NCI-H1436 treated with DMSO at 0.1 percent for 48 hours (cell line): ENCODE measurements at places on chromosomes 6 and 20.

- DNase-seq: no peak
These were observed 18.0 kb downstream of the AIG1 start for GRCh38 chr6:143078468-143079324.

DNA sequence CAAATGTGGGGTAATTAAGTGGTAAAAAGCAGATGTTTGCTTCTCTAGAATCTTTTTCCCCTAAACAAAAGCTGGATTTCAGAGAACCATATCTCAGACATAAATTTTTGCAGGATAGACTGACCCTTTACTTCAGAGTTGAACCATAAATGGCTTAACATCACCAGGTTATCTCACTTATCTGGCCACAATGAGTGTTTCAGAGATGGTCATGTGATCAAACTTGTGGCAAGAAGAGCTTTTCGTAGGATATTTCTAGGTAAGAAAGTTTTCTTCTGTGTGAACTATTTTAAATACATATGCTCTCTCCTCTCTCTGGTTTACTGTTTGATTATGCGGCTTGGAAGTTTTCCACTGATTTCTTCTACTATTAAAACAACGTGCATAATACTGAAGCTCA is 270.2 kb upstream of the TFAP2D start:
- DNase-seq: no peak

GRCh38 chr20:17992224-17992637 is 23.4 kb downstream of the MGME1 start:
- no peak for DNase-seq

DNA sequence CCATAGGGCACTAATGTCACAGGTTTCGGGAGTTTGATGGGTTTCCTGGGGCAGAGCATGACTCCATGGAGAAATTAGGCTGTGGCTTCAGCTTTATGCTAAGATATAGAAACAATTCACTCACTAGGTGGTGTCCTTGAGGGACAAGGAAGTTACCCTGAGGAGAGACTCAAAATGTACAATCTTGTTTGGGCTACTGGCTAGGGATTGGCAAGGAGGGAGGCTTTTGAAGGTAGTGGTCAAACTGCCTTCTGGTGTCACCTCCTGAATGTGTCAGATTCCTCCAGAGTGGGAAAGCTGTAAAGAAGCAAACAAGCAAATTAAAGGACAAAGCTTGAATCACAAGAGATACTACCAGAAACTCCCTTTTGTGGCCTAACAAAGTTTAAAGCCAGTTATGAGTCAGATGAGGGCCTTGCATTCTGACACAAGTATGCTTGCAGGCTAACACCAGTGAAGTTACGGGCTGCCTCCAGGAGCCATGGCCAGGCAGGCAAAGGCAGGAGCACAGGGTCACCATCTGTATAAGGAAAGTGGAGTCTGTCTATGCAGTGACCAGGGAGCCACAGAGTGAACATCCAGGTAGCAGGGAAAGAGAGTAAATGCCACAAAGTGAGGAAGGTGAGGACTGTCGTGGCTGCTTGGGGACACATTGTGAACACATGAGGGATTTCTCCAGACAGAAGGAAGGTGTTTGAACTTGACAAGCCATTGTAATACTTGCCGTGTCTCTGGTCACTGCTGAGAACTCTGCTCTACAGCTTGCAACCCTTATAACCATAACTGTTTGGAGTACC is 107.7 kb upstream of the DTNBP1 start:
- DNase-seq: no peak

DNA sequence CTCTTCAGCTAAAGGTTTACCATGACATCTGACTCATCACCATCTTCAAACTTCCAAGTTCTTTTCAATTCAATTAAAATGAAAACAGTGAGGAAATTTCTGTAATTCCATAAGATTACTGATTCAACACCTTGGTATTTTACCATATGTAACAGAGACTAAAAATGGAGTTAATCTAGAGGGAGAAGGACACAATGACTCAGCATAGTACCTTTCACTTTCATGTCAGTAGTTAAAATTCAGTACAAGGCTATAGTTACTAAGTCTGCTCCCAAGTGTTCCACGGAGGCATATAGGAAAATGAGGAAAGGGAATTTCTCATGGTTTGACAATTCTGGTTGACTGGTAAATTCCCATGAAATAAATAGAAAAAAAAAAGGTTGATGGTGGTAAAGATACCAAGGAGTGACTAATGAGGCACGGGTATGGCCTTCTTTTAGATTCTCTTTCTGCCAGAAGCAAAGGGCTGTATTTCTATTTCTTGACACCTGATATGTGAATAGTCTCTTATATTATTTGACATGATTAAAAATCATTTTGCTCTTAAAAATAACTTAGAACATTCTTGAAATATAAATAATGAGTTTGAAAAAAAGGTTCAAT is 526.7 kb upstream of the ADGRB3 start:
- DNase-seq: no peak

DNA sequence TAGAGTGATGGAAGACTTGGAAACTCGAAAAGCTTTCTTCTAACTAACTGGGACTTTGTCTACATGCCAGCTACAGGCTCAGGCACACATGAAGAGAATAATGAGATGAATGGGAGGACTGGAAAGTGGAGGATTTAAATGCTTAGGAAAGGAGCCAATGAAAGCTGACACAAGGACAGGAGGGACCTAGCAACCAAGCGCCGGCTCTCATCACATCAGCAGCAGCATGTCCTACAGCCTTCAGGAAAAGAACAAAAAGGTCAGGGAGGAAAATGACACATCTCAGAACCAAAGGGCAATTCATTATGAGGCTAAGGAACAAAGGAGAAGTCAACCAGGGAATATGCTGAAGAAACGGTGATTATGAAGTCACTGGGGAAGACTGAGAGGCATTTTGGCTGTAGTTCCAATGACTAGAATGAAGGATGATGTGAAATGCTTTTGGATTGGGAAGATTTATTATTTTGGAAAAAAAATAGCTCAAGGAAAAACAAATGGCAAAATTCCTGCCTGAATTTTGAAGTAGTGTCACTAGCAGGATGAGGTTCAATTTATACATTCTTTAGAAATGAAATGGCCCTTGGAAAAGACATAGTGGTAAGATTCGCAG is 5.7 kb downstream of the BACH2 start:
- DNase-seq: no peak

GRCh38 chr20:44087857-44088120 is 99.2 kb downstream of the JPH2 start:
- DNase-seq: no peak

DNA sequence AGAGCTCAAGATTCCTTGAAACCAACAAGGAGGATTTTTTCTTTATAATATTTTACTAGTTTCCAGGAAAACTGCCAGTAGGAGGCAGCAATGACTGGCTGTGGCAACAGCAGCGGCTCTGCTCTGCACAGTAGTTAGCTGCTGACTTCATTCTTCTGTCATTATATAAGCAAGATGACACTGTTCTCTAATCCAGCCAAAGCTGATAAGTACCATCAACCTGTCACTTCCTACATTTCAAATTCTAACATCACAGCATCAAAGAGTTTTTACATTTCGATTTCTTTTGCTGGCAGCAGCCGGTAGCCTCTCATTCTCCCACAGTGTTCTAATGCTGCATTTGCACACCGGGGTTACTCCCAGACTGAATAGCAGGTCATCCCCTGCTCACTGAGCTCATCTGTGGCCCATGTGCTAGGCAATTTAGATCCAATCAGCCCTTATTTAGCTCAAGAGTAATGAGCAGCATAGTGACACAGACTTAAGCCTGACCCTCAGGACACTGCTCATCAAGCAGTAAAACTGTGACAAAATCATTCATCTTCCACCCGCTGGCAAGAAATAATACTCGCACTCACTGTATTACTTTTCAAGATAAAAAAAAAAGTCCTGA is 67.8 kb downstream of the MMS22L start:
- peak; percentile 6 for DNase-seq

DNA sequence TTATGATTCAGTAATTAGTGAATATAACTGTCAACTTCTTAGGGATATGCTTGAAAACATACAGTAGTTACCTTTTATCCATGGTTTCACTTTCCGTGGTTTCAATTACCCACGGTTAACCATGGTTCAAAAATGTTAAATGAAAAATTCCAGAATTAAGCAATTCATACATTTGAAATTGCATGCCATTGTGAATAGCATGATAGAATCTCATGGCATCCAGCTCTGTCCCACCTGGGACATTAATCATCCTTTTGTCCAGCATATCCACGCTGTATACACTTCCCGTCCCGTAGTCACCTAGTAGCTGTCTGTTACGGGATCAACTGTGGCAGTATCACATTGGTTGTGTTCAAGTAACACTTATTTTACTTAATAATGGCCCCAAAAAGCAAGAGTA is 781.7 kb upstream of the CITED2 start:
- DNase-seq: no peak

DNA sequence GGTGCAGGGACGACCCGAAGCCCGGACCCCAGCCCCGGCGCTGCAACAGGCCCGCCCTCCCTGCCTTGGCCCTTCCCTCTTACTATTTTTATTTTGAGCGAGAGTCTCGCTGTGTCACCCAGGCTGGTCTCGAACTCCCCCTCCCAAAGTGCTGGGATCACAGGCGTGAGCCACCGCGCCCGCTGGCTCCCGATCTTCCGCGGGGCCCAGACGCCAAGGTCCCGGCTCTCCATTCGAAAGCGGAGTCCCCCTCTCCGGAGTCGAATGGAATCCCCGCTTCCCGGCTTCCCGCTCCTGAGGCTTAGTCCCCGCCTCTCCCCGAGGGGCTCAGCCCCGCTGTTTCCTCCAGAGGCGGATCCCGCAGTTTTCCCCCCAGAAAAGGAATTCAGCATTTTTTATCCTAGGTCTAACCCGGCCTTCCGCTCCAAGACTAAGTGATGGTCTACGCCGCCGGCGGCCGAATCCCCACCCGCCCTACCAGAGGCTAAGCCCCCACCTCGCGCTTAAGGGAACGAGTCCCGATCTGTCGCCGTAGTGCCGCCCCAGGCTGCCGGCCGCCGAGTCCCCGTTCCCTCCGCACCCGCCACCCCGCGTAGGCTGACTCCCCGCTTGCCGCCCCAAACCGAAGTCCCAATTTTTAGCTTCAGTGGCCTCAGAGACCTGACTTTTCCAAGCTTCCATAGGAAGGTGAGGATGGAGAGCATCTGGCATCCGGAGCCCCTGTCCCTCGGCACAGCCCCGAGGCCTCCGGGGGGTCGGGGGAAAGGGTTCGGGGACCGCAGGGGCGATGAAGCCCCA is 11.5 kb upstream of the TMC2 start:
- DNase-seq: no peak

DNA sequence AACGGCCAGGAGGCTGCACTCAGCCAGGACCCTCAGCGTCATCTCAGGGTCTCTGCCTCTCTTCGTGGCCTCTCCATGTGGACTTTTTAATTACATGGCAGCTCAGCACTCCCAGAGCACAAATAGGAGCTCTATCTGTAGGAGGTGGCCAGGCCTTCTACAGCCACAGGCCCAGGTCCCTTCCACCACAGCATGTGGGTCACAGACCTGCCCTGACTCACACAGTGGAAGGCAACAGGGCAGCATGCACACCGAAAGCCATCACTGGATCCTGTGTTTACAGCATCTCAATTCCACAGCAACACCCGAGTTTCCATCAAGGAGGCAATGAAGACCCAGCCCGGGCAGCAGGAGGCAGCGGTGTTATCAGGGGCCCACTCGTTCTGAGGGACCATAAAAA is 65.8 kb upstream of the CD93 start:
- no peak for DNase-seq

- DNase-seq: no peak
These were observed 102.5 kb downstream of the CD24 start for GRCh38 chr6:106872049-106872448.

GRCh38 chr6:74134327-74134726 is 438.3 kb downstream of the CD109 start:
- no peak for DNase-seq

GRCh38 chr6:53119349-53119748 is 29.3 kb downstream of the GCM1 start:
- DNase-seq: no peak

DNA sequence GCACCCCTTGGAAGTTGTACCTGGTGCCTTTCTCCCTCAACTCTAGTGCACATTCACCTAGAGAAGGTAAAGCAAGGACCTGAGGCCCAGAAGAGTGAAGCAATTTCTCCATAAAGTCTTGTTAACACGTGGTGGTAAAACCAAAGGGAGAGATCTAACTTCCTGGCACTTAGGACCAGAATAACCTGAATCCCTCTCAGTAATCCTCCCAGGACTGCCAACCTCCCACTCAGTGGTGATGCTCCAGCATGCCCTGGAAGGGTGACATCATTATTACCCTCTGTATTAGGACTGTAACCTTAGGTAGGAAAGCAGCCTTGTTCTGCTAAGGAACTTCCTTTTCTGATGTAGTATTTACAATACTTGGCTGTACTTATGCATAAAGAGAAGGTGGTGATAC is 330.6 kb upstream of the MARCKS start:
- no peak for DNase-seq

DNA sequence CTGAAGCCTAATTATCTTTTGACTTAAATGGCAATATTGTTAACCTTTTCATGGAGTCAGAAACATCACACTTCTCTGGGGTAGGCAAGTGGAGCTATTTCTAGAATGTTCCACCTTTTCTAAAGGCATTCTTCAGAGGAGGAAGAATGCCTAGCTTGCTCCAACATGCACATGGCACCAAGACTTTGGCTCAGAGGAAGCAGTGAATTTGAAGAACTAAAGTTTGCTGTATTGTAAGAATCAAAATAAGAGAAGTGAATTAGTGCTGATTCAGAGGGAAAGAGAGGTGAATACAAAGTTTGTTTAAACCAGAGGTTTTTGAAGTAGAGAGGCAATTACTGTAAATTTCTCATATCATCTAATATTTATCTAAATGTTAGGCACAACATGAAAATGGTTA is 92.2 kb downstream of the SOBP start:
- DNase-seq: no peak

DNA sequence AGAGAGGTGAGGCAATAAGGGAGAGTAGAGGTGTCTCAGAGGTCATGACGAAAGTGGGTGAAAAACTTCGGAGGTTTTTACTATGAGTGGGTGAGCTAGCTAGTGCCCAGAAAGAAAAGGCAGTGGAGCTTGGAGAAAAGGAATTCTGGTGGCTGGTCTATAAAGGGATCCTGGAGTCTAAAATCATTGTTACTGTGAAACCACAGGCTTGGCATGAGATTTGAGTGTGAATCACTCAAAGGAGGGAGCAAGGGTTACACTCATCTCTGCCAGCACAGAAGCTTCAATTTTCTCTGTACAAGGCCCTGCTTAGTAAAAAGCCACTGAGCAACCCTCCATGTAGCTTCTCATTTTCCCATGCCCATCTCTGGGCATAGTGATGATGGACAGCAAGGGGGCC is 47.5 kb downstream of the CD83 start:
- no peak for DNase-seq

DNA sequence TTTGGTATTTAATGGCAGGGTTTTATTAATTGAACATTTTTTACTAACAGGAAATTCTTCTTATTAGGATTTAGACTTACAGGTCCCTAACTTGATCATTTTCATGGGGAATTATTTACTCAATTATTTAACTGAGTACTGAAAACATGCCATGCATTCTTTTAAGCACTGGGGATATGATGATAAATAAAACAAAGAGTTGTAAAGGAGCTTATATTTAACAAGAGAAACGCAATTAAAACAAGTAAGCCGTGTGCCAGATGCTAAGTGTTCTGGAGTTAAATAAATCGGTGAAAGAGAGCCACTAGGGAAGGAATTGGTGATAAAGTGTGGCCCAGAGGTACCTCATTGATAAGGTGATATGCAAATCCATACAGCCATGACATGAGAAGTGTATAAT is 214.2 kb upstream of the HTR1E start:
- no peak for DNase-seq

GRCh38 chr20:34693414-34693813 is 10.7 kb upstream of the TP53INP2 start:
- no peak for DNase-seq
